Fibroblast of skin of right biceps (primary cell): ENCODE measurements at places on chromosomes 3 and 15.

GRCh38 chr15:79933231-79933630, 36.4 kb upstream of the MTHFS start:
- DNase-seq = no peak

DNA sequence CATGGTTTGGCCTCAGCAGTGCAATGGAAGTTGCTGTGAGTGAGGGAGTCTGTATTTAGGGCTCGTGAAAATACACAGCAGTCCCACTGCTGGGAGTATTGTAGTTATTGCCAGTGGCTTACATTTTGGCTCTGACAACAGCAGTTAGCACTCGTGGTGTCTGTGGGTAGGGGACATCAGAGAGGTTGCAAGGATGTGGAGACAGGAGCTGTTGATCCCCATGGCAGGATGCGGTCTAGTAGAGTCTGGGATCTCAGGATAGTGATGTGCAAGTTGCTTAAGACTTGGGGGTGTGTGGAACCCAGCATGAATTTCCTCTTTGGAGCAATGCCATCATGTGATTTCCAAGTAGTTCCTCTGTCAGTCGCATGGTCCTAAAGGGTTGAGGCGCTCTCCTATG, 59.9 kb downstream of the GALK2 start:
- DNase-seq = no peak

DNA sequence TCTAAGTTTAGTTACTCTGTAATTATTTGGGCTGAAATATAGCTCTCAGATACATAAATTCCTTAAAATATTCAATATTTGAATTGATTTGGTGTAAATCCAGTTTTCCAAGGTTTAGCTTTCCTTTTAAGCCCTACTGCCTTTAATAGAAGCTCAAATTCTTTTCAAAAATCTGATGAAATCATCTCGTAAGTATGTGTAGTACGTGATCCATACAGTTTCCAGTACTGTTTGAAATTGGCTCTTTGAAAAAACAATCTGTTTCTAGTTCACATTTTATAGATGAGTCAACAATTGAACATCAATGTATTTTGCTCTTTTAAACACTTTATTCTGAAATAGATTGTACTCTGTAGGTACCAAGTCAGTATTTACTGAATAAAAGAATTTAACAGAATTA, 84.2 kb downstream of the LRRC49 start:
- peak; percentile 87 for DNase-seq

- DNase-seq = peak; percentile 88
Observed at GRCh38 chr3:94423578-94423977, 360.7 kb downstream of the NSUN3 start.

DNA sequence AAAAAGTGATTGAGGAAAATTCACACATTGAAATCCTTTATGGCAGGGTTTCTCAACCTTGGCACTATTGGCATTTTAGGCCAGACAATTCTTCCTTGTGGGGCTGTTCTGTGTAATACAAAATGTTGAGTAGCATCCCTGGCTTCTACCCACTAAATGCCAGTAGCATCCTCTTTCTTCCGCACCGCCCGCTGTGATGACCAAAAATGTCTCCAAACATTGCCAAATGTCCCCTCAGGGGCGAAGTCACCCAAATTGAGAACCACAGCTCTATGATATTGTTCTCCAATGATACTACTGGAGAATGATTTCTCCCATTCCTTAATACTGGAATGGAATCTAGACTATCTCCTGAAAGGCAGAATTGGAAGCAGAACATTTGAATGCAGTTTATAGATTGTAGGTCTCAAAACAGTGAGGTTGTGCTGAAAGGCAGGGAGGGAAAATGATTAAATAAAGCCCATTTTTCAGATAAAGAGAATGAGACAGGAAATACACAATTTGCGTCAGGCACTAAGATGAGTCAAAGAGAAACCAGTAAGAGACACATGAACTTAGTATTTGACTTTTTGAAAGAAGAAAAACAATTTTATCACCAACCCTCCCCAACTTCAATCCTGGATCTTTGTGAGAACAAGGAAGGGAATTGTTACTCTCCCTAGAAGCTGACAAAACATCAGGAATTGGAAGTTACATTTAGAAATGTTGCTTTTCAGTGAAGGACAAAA, 101.6 kb upstream of the TNIK start:
- DNase-seq = no peak

GRCh38 chr3:66817951-66818557, 180.1 kb upstream of the KBTBD8 start:
- DNase-seq = no peak

DNA sequence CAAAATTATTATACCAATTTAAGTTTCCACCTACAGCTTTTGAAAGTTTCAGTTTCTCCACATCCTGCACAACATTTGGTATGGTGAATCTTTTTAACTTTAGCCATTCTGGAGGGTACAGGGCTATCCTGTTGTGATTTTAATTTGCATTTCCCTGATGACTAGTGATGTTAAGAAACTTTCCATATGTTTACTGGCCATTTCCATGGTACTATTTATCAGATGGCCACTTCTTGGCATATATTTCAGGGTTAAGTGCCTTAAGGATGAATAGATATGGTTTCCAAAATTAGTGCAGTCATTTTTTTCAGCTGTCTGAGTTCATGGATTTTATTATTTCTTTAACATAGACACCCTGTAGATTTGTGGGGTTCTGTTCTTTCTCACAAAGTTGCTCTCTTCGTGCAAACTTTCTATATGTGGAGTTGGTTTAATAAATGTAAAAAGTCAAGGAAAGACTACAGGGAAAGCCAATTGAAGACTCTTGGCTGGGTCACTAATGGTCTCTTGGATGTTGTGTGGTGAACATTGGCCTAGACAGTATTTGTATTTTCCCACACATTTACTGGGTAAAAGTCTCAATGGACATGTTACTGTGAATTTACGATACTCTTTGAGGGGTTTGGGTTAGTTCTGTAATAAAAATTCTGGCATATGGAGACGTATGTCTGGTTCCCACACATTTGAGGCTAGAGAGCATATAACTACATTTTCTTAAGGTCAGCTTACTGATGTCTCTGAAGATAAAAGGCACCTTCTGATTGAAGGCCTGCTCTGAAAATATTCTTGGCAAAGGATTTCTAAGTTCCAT, 147.5 kb upstream of the PDZRN3 start:
- DNase-seq = peak; percentile 31

DNA sequence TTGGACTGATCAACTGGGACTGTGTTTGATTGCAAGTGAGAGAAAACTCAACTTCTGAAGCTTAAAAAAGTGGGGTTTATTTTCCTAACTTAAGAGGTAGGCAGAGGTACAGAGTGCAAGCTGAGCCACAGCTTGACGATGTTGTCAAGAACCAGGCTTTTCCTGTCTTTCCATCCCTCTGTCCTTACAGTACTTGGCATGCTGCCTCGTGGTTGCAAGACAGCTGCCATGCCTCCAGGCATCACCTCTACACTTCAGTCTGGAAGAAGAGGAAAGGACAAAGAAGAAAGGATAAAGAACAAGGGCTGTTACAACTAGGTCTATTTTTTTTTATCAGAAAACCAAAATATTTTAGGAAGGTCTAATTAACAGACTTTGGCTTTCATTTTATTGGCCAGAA, 51.8 kb upstream of the GALNT15 start:
- no peak for DNase-seq

GRCh38 chr3:181660337-181660736, 51.4 kb upstream of the SOX2 start:
- no peak for DNase-seq

DNA sequence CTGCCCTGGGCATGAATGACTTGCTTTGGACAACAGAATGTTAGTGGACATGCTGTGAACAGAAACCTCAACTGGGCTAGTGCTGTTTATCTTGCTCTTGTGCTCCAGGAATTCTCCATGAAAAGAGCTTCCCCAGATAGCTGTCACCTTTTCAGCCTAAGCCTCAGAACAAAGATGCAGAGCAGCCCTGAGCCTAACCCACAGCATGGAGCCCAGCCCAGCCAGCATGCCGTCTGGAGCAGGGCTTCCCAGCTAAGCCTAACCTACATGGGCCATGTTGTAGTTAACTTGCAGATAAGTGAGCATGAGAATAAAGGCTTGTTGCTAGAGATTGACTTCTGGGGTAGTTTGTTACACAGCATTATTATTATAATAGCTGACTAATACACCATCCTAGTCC, 48.9 kb downstream of the SCN5A start:
- DNase-seq = no peak

- DNase-seq = no peak
Observed at GRCh38 chr15:81469154-81469553, 95.1 kb upstream of the TMC3 start.

- DNase-seq = no peak
Observed at GRCh38 chr15:59432389-59432788, 5.6 kb upstream of the FAM81A start.

DNA sequence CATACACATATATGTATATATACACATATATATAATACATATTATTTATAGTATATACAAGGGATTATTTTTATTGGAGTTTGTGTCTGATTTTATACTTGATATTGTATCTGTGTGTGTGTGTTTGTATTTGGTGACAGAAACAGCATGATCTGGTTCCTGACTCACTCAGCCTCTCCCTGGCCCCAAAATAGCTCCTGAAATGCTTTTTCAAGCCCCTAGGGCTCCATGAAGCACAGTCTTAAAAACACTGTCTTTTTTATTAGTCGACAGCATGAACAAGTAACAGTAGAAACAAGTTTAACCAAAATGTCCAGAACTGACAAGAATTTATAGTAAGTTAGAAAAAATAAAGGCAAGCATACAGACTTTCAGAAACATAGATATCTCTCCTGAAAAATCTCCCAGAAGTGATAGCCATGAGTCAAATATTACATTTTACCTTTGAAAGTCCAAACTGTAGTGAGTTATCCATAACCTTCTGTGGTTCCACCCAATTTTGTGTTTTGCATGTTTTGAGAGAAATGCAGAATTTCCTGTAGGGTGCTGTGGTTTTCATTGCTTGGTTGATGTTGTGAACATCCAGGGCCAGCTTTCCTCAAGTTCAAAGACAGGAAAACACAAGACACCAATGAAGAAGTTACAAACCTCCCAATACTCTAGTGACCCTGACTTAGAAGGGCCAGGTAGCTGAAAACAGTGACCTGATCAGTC, 98.5 kb upstream of the CCDC80 start:
- DNase-seq = peak; percentile 49

DNA sequence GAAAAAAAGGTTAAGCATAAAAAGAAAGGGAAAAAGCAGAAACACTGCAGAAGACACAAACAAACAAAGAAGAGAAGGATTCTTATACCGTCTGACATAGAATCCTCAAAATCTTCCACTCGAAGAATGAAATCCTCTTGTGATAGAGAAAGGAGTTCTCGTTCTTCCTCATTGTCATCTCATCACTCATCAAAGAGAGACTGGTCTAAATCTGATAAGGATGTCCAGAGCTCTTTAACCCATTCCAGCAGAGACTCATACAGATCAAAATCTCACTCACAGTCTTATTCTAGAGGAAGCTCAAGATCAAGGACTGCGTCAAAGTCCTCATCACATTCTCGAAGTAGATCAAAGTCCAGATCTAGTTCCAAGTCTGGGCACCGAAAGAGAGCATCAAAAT, 16.5 kb upstream of the ZBTB47 start:
- no peak for DNase-seq

DNA sequence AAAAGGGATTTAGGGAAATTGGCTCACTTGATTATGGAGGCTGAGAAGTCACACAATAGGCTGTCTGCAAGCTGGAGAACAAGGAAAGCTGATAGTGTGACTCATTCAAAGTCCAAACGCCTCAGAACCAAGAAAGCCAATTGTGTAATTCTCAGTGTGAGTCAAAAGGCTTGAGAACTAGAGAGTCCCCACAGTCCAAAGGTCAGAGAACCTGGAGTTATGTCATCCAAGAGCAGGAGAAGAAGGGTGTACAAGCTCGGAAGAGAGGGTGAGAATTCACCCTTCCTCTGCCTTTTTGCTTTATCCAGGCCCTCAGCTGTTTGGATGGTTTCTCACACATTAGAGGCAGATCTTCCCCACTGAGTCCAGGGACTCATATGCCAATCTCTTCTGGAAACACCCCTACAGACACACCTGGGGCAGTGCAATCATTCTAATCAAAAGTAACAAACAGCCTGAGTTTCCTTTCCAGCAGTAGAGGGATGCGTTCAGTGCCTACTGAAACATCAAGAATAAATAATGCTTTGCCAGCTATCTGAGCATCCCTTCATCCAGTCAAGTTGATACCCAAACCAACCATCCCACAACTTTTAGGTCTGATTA, 271.5 kb downstream of the SATB1 start:
- DNase-seq = peak; percentile 68

DNA sequence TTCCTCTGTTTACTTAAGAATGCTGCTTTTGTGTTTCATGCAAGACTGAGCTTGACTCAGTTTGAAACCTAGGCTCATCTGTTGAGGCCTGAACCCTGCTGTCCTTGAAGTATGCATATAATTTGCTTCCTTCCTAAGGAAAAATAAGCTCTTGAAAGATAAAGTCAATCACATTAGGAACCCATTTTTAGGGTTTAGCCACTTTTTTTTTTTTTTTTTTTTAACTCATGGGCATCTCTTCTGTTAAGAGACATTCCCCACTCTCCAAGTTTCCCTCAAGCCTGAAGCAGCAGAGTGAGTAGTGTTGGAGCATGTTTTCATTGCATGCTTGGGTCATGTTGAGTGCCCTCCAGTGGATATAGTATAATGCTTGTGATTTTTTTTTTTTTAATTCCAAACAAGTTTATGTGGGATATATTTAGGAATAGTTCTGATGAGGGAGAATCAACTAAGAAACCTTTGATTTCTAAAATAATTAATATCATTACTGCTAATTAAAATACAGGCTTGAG, 3.6 kb downstream of the CTNNB1 start:
- DNase-seq = peak; percentile 67

GRCh38 chr15:41183581-41183980, 47.0 kb downstream of the EXD1 start:
- DNase-seq = peak; percentile 34

DNA sequence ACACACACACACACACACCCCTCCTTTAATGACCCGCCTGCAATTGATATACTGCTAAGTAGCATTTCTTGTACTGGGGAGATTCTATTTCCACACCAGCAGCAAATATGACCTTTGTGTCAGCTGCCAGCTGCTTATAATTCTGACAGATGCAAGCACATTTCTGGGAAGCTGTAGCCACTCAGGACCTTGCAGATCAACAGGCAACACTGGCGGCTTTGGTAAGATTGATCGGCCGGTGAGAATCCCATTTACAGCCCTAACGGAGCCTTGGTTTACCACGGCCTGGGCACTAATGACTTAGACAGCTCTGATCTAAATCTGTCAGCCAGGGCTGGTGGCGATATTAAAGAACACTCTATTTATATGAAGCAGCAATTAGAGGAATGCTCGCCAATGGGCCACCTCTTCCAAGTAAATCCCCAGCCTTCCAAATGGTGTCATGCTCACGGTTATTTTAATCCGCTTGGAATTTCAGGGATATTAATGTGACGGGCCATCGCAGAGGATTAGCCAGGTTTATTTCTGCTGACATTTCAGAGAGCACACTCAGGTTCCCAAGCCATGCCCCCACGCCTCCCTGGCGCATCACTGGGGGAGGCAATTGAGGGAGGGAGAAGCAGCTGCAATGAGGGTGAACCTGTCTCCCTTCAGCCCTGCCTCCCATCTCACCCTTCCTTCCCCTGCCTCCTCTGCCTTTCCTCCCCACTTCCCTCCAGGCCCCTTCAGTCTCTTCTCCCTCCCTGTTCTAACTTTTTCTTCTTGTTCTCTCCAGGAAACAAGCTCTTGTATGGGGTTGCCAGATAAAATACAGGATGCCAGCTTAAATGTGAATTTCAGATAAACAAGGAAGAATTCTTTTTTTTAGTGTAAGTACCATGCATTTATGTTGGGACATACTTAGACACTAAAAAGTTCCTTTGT, 287.0 kb downstream of the TLE3 start:
- DNase-seq = no peak

GRCh38 chr3:40989141-40990061, 209.9 kb upstream of the CTNNB1 start:
- DNase-seq = no peak

- no peak for DNase-seq
Observed at GRCh38 chr3:159182961-159183360, 381.1 kb downstream of the MFSD1 start.
